IMR-90 (cell line): ENCODE measurements at places on chromosomes 13 and 19. TPM values are rescaled to one million over a fixed set of nuclear protein-coding genes. Genes with fewer than 3 reads are reported as not detected.

Gene ATF5
- total RNA-seq, result 2.7 and 3.3 TPM in 2 replicates

Gene LGALS7B
- not detected in 2 replicates for total RNA-seq

Gene RDH8
- 0.18 TPM in 1 of 2 replicates, not detected in the other for total RNA-seq

Gene LYPD3
- total RNA-seq, result 0.18 TPM in 1 of 2 replicates, not detected in the other

Gene FFAR3
- total RNA-seq, result not detected in 2 replicates

Gene CEACAM4
- total RNA-seq, result not detected in 2 replicates

Gene GFY
- not detected in 2 replicates for total RNA-seq

Gene CAMSAP3
- not detected in 2 replicates for total RNA-seq

Gene CABP5
- total RNA-seq, result not detected in 2 replicates

Gene MYO9B
- total RNA-seq, result 59.7 and 61.8 TPM in 2 replicates

Gene N4BP2L1
- 0.18 and 0.28 TPM in 2 replicates for total RNA-seq

Gene OXGR1
- not detected in 2 replicates for total RNA-seq
